ENCODE measurements at places on chromosomes 6 and 20.

DNA sequence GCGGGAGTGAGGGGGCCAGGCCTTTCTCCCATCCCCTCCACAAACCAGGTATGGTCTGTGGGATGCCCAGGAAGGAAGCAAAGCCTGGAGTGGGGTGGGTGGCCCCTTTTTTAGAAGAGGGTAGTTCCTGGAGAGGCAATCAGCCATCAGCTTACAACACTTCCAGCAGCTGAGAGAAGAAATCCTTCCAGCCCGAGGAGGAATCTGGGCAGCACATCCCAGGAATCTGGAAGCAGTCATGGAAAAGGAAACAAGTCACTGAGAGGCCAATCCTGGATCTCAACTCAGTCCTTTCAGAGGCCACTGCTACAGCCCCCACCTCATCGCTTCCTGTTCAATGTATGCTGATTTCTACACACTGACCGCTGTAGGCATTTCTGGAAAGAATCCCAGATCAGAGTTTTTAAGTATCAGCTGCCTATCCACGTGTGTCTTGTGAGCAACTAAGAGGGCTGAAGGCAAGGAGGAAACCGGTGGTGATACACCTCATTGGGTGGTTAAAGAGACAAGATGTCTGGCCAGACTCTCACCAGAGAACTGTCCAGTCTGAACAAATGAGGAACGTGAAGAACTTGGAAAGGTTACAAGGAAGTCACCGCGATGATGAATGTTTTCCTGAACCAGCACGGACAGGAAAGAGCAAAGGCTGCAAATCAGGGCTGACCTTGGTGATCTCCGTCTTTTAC is 92.9 kb upstream of the SHLD1 start:
- DNase-seq: peak; percentile 87

DNA sequence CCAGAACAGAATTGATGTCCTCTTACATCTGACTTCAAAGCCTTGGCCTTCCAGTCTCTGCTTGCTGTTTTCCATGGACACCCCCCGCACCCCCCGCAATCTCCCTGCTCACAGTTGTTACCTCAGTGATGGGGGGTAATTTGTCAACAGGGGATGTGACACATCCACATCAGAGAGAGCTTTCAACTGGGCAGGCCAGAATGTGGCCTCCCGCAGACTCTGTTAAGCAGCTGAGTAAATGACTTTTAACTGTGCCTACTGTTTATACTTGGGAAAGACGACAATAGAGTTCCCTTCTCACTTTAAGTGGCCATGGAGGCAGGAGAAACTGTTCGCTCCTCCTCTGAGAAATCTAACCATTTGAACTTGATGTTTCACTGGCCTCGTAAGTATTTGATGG is 51.0 kb downstream of the TXNDC5 start:
- no peak for DNase-seq

- DNase-seq: no peak
Observed at GRCh38 chr6:170053966-170054661, 236.8 kb downstream of the DLL1 start.

GRCh38 chr6:26241033-26241895 is 123.7 kb upstream of the BTN3A2 start:
- no peak for DNase-seq

- DNase-seq: no peak
Observed at GRCh38 chr20:32056708-32057483, 4.9 kb downstream of the HCK start.

DNA sequence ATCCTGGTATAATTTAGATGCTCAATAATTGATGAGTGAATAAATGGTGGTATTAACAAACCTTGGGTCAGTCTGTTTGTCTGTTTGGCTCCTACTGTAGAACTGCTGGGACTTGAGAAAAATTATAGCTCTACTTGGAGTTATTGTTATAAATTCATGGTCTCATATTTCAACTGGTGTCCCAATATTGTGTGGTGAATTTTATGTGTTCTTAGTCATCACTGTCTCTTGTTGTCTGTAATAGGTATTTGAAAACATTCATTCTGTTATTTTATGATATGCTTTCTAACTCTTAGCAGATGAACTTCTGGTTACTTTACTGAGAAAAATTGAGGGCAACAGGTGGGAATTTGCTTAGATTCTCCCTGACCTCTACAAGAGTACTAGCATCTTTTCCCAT is 221.4 kb downstream of the CDKAL1 start:
- no peak for DNase-seq

DNA sequence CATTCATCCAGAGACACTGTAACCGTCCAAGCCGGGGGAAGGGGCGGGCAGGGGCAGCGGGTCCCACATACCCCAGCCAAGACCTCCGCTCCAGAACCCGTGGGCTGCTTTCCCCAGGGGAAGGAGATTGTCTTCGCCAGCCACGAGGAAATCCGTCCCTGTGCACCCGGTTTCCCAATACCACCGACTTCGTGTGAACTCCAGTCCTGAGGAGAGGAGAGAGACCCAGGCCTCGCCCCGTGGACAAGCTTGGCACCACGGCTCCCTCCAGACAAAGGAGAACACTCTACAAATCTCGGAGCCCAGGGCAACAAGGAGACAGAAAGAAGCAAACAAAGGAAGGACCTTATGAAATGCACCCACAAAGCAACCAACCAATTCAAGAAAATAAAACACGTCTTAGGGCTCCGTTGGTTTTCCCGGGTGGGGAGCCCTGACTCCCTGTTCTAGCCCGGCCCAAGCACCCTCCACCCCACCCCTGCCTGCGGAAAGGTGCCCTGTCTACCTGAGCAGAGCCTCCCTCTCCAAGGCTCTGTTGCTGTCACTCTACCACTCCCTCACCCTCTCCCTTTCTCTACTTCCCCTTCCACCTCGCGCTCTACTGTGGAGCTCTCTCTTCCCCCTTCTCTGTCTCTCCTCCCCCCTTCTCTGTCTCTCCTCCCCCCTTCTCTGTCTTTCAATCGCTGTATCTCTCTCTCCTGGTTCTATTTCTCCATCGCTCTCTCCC is 1382.8 kb upstream of the DEFB115 start:
- no peak for DNase-seq

DNA sequence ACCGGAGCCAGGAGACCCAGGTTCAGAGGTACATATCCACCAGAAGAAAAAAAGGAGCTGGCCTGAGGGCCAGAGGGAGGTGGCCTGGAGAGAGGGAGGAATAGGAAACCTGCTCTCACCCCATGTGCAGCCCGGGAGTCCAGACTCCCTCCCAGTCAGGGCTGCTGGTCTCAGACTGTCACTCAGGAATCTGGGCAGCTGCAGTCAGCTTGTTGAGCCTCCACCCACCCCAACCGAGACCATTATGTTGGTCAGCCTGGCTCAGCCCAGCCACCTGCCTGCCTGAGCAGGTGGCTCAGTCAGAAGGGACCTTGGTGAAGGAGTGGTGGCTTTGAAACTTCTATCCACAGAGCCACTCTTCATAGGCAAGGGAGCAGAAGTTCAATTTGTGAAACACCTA is 53.3 kb upstream of the EPB41L1 start:
- DNase-seq: no peak

DNA sequence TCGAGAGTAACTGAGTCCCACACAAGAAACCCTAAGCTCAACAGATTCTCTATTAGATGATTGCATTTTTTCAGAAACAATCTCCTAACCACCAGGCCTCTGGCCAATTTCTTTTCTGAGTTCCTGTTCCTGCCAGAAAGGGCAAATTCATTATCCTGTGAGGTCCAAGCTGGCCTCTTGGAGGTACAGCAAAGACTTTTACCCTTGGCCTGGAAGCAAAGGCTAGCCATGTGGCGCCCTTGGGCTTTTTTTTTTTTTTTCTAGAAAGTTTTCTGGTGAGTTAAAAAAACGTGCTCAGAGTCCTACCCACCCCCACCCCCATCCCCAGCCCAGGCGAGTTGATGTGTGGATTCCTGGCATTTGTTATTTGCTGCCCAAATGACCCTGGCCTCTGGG is 59.0 kb upstream of the EEF1A1 start:
- peak; percentile 39 for DNase-seq

- peak; percentile 94 for DNase-seq
Observed at GRCh38 chr6:2616811-2617210, 133.9 kb downstream of the MYLK4 start.

DNA sequence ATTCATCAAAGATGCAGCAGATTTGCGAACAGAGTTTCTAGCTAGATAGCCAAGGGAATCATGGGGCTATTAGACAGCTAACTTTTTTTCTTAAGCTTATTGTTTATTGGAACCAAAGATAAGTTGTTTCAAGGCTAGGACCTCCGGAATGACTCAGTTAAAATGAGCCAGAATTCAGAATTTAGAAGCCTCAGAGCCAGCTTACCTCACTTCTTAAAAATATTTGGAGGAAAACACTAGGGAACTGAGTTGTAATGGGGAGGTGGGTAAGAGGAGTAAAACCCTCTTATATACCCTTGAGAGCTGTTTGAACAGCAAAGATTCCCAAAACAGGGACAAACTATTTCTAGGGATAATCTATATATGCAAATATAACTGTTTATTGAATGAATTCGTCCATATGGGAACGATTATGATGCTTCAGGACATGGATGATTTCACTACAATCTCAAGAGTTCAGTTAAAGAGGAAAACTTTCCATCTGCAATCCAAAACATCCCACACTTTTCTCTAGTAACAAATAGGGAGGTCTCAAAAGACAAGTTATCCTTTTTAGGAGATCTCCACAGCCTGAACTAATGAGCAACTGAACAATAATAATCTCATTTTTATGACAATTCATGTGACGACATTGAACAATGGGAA is 12.6 kb upstream of the CARMIL1 start:
- DNase-seq: no peak

DNA sequence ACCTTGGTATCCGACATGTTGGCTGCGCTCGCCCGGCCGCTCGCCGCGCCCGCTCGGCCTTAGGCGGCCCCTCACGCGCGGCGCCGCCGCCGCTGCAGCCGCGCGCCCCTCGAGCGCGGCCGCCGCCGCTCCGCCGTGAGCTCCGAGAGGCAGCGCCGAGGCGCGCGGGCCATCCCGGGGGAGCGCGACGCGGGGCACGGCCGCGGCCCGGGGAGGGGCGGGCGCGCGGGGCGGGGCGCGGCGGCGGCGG is at the start of gene KIF13A:
KIF13A (minus strand) TSS at position 189 of the 250 bp plus-strand sequence; CDS start at position 17, 172 bp downstream.
- no peak for DNase-seq

GRCh38 chr6:113623129-113623528 is 234.0 kb upstream of the MARCKS start:
- no peak for DNase-seq

DNA sequence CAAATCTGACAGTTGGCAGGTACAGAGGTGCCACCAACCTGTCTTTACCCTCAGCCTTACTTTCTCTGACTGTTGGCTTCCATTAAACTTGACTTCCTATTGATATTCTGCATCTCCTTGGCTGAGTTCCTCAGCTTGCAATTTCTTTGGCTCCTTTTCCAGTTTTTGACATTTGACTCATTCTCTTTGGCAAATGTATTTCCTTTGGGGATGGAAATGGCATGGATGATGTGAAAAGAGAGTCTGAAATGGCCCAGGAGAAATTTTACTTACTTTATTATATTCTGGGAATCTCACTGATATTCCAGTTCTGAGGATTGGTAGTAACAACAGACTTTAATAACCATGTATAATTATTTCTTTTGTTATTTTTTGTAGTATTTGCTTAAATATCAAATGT is 255.2 kb downstream of the CD109 start:
- no peak for DNase-seq

Measured in COLO829 (cell line).